ENCODE measurements at places on chromosomes 5 and 9.

GRCh38 chr5:14420101-14420811 is 161.3 kb upstream of the OTULINL start:
- no peak for DNase-seq

DNA sequence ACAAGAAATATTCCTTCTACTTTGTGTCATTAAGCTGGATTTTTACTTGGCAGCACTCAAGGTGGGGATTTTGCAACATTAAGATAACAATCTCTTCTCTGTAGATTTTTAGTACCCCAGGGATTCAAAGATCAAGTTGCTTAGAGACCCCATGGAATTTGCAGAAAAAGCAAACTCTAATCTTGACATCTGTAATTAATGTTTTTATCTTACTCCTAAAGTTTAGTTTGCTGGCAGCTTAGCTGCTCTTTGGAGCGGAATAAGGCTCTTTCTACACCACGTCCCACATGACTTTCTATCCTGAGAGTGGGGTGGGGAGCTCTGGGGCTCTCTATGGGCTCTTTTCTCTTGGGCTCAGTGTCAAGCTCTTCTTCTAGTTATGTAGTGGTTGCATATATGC is 21.7 kb upstream of the SPDL1 start:
- no peak for DNase-seq

- no peak for DNase-seq
Measured at GRCh38 chr5:43301653-43302091, 11.5 kb downstream of the HMGCS1 start.

GRCh38 chr5:68122439-68123328 is 92.9 kb upstream of the PIK3R1 start:
- DNase-seq: no peak

DNA sequence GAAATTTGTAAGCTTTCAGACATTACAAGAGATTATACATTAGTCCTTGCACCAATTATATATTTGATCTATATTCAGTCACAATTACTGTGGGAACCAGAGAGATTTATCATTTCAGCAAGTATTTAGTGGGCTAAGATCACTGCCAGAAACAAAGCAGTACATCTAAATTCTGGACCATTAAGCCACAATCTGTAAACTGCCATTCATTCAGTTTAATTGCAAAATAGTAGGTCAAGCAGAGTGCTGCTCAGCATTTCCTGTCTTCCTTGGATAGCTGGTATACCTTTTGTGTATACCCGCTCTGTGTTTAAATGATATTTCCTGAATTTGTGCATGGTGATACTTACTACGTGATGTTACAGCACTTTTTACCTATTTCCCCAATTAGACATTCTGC is 42.6 kb downstream of the CDH10 start:
- DNase-seq: no peak

DNA sequence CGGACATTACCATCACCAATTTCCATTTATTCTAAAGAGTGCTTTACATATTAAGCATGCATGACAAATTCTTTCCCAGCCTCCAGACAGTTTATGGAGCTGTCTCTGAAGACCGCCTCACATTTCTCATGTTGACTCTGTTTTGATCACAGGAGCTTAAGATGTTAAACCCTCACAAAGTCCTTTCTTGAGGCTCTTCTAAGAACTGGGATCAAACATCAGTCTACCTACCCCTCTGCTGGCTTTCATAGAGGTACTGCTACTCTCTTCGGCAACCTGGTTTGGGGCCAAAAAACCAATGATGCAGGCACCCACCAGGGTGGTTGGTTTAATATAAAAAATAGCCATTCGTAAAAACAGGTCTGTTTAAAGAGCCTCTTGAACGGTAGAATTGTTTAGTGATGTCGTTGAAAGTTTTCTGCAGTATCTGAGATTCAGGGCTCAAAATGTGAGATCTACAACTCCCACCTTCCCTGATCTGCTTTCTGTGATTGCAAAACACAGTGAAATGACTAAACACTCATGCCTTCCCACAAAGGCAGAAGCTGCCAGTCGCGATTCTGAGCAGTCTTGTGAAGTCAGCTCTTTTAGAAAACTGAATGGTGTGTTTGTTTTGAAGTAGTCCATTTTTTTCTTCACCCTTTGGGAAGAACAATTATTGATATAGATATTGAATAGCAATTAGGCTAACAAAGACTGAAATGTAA is 3.5 kb downstream of the RXFP3 start:
- no peak for DNase-seq

DNA sequence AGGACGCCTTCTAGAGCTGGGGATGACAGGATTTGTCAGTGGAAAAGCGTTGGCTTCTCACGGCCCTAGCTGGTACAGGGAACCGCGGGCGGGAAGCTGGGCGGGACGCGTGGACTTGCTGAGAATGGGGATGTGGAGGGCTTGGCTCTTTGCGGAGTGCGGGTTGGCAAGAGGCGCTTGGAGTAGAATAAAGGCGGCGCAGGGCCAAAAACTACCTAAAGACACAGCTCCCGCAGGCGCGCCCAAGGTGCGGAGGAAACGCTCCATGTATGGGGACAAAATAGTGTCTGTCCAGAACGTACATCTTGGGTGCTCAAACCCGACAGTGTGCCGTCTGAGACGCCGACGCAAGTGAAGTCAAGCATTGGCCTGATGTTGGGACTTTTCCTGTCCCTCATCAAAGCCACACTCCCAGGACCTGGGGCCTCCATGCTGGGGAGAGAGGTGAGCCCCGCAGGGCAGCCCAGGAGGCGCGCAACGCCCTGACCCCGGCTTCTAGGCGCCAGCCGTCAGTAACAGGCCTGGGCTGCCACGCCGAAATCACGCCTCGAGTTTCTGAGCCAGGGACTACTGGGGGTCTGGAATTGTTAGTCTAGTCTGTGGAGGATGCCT is 1.6 kb upstream of the NKX2-5 start:
- no peak for DNase-seq

- no peak for DNase-seq
Measured at GRCh38 chr5:31574772-31575171, 42.7 kb downstream of the C5orf22 start.

DNA sequence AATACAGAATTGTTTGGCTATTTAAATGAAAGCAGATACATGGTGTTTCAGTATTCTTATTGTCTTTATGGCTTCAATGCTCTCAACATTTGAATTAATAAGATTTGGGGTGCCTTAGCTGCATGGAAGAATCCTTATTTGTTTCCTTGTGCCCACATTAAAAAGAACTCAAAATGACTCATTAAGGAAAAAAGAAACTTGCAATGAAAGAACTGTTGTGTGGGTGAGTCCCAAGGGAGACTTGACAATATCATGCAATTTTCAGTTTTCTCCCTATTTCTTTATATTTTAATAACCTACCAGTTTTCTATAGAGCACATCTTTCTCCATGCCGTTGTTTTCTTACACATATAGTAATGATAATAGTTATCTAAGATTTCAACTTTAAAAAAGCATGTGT is 404.0 kb downstream of the PDE4D start:
- DNase-seq: no peak

DNA sequence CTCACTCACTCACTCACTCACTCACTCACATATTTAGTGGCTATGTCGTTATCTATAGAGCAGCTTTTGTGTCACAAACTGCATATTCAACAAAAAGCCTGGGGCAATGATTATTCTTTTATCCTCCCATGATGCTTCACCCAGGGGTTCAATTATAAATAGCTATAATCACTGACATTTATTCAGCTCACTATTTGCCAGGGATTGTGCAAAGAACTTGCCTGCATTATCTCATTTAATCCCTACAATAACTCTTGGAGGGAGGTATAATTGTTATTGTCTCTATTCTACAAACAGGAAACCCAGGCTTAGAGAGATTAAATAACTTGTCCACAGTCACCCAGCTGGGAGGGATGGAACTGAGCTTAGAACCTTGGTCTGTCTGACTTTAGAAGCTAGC is 298.0 kb upstream of the MSX2 start:
- no peak for DNase-seq

GRCh38 chr5:172858990-172859811 is 25.1 kb downstream of the ERGIC1 start:
- DNase-seq: no peak

DNA sequence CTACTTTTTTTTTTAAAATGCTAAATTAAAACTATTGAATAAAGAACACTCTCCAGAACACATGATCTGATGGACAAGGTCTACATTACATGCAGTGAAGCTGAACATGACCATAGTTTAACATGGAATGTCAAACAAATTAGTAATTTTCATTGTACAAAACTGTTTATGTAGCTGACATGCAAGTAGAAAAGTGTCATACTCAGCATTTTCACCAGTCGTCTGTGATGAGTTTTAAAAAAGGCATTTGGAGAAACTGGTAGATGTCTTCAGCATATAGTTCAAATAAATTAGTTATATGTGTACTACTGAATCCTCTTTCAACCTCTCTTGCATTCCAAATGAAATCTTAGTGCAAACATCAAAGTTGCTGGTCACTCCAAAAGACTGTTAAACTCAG is 301.9 kb downstream of the FER start:
- no peak for DNase-seq

DNA sequence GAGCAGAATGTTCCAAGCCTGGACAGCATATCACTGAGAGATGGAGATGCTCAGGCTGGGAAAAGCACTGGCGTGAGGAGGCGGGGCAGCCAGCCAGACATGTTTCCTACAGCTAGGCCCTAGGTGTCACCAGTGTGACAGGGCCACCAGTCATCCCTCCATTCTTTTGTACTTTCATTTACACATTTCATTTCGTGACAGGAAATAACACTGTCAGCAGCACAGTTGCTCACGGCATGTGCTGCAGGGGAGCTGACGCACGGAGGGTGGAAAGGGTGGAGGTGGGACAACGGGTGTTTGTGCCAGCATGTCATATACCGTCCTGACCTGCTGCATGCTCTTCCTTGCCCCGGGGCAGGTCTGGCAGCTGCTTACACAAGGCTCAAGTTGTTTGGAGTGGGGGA is 14.8 kb upstream of the CEMIP2 start:
- DNase-seq: no peak

DNA sequence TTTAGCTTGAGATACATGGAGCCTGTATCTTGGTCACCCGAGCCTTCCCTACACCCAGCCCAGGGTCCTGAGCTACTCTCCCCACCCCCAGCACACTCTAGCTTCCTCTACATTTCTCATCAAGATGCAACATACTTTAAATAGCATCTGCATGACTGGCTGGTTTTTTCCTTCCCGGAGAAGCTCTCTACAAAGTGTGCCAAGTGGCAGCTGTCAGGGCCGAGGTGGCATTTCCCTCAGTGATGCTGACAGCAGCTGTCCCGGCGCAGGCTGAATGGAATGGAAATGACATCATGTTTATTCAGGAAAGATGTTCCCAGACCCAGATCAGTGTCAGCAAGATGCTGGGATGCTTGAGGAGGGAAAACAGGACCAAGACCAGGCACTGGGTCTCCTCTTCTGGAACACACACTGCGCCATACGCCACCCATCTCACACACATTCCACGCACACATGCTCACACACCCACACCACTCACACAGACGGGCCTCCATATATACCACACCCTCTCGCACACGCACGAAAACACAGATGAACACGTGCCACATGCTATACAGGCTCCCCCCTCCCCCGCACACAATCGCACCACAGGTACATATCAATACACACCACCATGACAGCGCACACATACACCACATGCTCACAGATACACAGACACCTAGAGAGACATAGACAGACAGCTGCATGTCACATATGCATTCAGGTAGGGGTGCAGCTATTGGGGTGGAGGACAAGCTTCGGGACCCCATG is 67.8 kb downstream of the LHX2 start:
- no peak for DNase-seq

- DNase-seq: no peak
Measured at GRCh38 chr5:91643797-91644196, 260.7 kb upstream of the ARRDC3 start.

DNA sequence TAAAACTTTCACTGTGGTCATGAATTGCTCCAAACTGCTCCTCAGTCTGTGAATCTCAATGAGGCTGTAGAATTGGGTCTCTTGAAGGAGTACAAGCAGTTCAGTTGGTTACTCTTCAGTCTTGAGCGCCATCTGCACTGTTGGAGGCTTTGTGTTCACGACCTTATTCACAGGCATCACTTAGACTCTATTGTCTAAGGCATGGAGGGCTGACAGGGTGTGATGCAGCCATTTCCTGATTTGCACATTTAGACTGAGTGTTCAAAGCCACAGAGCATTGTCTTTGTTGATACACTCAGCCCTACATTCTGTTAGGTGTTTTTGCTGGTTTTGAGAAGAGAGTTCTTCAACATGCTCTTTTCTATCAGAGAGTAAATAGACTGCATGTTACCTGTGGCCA is 355.9 kb upstream of the RIOK2 start:
- DNase-seq: no peak

Data from progenitor cell of endocrine pancreas (in vitro differentiated cells).